H9 (cell line): ENCODE measurements at places on chromosomes 3 and 15. TPM values are rescaled to one million over a fixed set of nuclear protein-coding genes. Genes with fewer than 3 reads are reported as not detected.

GRCh38 chr3:33590541-33590940 lies 127.5 kb downstream of the CLASP2 start:
- DNase-seq = no peak

ZNF620 gene
- total RNA-seq = 27.1 and 27.5 TPM in 2 replicates

DNA sequence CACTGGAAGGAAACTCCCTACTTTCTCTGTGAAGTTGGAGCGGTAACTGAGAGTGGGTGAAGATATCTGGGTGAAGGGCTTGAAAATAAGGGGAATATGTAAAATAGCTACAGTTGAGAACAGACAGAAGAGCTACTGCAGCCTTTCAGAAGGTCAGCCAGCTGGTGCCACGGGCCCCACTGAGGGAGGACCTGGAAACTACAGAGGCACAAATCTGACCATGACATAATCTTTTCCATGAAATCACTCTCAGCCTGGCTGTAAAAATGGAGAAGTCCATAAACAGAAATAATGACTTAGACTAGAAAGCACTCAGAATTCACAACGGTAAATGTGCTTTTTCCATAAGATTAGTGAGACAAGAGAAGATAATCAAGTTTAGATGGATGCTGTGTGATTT lies 46.4 kb downstream of the ST3GAL6 start:
- DNase-seq = no peak

- peak; percentile 86 for DNase-seq
Observed at GRCh38 chr3:51955893-51956770, 951 bp downstream of the GPR62 start.

- DNase-seq = no peak
Observed at GRCh38 chr15:63519548-63520178, 15.3 kb downstream of the USP3 start.

GRCh38 chr15:26894181-26894580 lies 27.3 kb downstream of the GABRA5 start:
- DNase-seq = no peak

GRCh38 chr3:63655519-63655918 lies 3.0 kb downstream of the SNTN start:
- DNase-seq = no peak

DNA sequence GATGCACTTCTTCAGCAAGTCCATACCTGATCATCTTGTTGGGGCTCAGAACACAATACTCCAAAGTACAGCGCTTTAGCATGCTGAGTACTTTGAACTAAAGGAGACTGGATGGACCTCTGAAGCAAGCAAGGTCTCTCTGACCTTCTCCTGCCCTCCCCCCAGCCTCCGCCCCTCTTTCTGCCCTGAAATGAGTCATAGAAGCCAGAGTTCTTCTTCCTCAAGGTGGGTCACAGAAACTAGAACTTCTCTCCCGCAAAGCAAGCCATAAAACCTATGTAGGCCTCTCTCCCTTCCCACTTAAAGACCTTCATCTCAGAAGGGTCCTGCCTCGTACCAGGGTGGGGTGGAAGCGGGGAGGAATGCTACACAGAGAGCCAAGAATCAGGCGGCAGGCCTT lies 230.5 kb upstream of the PROK2 start:
- no peak for DNase-seq

DNA sequence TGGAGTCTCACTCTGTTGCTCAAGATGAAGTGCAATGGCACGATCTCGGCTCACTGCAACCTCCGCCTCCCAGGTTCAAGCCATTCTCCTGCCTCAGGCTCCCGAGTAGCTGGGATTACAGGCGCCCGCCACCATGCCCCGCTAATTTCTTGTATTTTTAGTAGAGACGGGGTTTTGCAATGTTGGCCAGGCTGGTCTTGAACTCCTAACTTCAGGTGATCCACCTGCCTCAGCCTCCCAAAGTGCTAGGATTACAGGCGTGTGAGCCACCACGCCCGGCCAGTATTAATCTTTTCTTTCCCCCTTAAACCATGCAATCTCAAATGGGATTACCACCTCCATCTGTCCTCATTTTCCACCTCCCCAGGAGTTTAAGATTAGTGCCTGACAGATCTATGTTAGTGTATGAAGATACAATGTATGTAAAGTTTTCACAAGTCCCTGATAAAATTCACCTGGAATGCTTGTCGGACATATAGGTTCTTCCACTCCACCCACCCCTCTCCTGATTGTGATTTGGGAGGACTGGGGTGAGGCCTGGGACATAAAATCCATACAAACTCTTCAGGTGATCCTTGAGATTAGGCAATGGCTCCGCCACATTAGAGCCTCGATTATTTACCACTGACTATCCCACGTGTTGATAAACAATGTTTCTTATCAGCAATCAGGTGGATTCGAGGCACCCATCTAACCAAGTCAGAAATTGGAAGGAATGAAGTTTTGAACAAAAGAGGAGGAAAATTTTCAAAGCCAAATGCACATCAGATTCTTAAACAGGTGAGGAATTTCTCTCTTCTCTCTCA lies 1.2 kb downstream of the PARL start:
- no peak for DNase-seq

DNA sequence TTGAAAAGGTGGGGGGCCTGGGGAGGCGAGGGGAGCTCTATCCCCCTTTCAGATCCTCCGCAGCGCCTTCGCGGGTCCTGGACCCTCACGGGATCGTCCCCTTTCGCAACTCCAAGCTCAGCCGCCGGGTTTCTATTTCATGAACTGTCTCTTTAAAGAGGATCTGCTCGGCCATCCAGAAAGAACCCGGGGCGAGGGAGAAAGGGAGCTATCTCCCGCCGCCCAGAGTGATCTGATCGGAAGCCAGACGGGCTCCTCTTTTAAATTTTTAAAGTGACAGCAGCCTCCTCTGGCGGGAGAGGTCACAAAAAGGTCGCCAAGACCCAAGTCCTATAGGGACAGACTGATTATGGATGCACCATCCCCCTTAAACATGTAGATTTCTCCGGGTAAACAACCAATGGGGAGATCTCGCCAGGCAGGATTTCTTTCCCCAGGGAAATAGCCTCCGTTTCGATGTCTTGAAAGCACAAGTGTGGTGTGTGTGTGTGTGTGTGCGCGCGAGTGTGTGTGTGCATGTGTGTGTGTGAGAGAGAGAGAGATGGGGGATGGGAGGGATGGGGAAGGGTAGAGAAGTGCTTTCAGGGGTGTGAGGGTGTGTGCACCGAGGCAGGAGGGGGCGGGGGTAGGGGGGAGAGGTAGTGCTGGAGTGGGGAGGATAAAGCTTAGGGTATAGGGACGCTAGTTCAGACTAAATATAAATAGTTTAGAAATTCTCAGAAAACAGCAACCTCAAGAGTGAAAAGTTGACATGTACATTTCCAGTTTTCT lies 516.1 kb downstream of the MECOM start:
- DNase-seq = peak; percentile 86

- no peak for DNase-seq
Observed at GRCh38 chr3:45923755-45924154, 19.5 kb upstream of the CXCR6 start.

DNA sequence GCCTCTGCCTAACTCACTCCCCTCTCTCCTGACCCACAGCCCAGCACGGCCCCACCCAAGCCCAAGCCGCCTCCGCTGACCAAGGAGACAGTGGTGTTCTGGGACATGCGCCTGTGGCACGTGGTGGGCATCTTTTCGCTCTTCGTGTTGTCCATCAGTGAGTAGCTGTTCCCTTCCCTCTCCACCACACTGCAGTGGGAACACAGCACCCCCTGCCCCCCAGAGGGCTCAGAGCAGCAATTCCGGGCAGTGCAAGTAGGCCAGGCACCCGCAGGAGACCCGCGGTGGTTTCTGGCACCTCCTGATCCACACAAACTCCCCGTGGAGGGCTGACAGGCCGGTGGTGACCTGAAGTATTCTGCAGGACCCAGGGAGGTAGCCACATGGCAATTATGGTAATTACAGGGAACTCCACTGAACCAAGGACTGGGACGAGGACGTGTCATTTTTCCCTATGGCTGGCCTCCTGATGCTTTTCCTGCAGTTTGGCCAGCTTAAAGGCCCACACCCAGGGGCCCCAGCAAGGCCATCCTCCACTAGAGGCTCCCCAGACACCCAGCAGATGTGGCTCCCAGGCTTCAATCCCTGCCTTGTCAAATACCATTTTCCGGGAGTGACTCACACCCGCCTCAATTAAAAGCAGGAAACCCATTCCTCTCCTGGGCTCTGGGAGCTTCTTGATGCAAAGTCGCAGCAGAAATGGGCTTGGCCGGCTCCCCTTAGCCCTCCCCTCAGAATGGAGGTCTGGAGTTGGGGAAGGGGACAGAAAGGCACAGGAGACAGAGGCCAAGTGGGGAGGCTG lies 4.8 kb downstream of the TMIE start:
- no peak for DNase-seq

SLC28A1 gene
- total RNA-seq = 0.13 TPM in 1 of 2 replicates, not detected in the other

DNA sequence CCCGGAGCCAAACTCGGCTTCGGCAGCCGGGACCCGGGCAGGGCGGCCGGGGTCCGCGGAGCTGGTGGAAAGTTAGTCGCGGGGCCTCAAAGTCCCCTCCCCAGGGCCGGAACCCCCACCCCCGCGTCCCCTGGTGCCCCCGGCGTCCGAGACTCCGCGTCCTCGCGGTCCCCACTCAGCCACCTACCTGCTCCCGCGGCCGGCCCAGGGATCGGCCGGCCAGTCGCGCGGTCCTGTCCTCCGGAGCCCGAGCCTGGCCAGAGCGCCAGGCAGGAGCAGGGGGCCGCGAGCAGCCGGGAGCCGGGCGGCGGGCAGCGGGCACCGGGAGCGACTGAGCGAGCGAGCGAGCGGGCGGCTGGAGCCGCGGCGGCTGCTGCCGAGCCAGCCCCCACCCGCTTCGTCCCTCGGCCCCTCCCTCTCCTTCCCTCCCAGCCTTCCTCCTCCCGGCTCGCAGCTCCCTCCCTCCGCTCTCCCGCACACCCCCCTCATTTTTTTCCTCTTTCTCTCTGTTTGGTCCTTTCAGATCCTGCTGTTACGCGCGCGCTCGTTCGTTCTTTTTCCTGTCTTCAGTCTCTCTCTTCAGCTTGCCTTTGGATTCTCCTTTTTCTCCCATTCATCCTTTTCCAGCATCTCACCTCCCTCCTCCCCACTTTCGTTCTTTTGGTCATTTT lies at the start of gene MEGF11:
Gene MEGF11, minus strand, starts transcription at position 333 of the 671 bp plus-strand sequence. CDS start 125,347 bp downstream, outside the sequence.
- DNase-seq = peak; percentile 78

- DNase-seq = peak; percentile 66
Observed at GRCh38 chr3:120846073-120846472, 61.9 kb upstream of the STXBP5L start.

ALDH1A3 gene
- 9.2 and 10.0 TPM in 2 replicates for total RNA-seq

DNA sequence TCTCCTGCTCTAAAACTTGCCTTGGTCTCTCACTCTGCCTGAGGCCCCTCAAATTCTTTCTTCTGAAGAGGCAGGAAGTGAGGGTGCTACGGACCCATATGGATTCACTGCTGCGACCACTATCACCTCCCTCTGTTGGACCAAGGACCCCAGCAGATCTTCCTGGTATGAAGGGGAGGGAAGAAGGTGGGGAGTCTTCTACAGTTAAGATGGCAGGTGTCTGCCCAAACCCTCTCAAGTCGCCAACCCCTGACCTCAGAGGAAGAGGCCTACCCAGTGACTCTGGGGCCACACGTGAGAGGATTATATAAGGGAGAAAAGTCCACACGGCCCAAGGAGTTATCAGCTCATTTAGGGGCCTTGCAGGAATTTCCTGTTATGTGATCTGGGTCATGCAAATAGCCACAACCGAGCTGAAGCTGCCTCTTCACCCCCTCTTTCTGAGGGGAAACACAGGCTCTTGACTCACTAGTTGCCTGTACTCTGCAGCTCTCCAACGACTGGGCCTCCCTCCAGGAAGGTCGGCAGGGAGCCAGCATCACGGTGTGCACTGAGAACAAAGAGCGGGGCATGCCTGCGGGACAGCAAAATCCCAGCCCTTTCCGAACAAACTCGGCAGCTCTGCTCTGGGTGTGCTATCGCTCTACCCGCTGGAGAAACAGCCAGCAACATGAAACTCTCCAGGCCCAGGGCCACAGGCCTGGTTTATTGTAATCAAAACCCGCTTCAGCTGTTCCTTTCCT lies 116.0 kb downstream of the XXYLT1 start:
- DNase-seq = no peak

EPHB1 gene
- total RNA-seq = 2.8 and 3.0 TPM in 2 replicates

DNA sequence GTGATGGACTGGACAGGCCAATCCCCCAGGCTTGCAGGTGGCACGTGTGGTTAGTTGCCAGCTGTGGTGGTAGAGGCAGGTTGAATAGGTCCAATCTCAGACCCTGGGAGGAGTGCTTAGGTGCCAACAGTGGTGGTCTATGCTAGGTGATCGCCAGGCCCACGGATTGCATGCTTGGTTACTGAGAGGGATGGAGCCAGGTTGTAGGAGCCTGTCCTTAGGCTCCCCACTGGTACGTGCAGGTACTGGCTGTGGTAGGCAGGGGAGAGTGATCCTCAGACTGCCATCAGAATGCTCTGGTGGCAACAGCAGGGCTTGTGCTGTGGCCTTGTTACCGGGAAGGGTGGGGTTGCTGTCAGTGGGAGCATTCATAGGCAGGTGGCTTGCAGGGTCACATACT lies 44.7 kb downstream of the NCK1 start:
- no peak for DNase-seq

DNA sequence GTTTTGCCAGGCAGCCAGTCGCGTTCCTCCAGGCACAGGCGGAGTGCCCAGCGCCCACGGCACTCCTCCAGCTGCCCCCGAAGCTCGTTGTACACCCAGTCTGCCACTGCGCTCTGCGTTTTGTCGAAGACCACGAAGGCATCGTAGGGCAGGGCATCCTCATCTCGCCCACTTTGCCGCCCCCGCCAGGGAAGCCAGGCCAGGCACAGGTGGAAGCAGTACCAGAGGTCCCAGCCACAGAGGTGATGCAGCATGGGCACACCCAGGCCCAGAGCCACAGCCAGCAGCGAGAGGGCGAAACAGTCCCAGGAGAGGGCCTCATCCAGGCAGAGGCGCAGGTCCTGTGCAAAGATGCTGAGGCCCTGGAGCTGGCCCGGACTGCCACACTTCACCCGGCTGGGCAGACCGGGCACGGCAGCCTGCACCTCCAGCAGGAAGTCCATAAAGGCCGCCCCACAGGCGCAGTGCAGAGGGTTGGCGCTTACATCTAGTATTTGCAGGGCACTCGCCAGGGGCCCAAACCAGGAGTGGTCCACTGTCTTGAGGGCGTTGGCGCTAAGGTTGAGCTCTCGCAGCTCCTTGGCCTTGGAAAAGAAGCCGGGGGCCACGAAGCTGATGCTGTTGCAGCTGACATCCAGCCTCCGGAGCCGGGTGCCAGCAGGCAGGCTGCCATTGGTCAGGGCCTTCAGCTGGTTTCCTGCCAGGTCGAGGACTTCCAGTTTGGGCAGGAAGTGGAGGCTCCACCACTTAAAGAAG lies 3.7 kb downstream of the TLR9 start:
- peak; percentile 24 for DNase-seq

- no peak for DNase-seq
Observed at GRCh38 chr3:197364410-197365071, 66.1 kb upstream of the DLG1 start.

- DNase-seq = no peak
Observed at GRCh38 chr15:78654272-78654671, 13.3 kb upstream of the CHRNB4 start.

- no peak for DNase-seq
Observed at GRCh38 chr3:4829031-4829394, 150.2 kb upstream of the BHLHE40 start.

GRCh38 chr3:46371519-46372340 lies 984 bp downstream of the CCR5 start:
- no peak for DNase-seq

- no peak for DNase-seq
Observed at GRCh38 chr3:49519296-49519695, 35.0 kb upstream of the BSN start.
